ENCODE measurements at places on chromosomes 3 and 15.

- H3K4me1 ChIP-seq: peaks cover 7% of the 10 kb centered on the region
- H3K27me3 ChIP-seq: no peaks in the 10 kb centered on the region
Measured at GRCh38 chr15:68695061-68695595, 116.3 kb downstream of the CORO2B start.

DNA sequence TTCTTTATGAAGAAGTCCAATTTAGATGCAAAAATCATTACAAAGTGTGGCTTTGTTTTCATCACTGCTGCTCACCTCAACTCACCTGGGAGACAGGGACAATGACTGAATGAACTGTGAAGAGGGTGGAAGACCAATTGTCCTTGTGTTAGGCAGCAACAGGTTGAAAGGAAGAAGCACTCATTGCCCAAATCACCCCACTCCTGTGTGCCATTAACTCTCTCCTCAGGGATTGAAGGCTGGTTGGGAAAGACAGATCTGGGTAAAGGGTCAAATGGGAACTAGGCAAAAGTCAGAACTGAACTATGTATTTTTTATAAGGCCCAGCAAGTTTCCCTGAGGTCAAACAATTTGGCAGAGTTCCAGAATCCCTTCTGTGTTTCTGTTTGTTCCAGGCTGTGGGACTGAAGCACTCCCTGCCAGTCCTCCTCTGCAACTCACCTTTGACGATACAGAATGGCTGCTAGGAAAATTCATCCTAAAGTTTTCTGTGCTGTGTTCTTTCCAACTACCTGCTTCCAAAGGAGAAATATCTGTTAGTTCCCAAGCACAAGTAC, 68.6 kb upstream of the CCDC39 start:
- H3K27ac ChIP-seq: no peak overlapping the region
- DNase-seq: no peak
- H3K36me3 ChIP-seq: no peaks in the 10 kb centered on the region
- no peaks in the 10 kb centered on the region for H3K4me1 ChIP-seq
- H3K27me3 ChIP-seq: no peaks in the 10 kb centered on the region
- no peak overlapping the region for H3K4me3 ChIP-seq

DNA sequence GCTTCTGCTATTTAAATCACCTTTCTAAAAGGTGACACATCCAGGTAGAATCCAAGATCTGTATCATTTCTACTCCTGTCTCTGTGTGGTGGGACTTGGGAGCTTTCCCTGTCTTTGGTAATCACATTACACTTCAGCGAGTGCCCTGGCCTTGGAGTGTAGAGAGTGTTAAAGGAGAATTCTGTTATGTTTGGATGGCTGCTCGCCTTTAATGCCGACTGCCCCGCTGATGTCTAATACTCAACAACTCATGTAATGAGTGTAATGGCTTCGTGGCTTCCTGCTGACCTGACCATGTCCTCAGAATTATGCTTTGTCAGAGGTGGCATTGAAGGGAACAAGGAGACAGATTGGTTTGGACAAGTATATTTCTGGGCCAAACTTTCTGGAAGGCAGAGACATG, 66.3 kb upstream of the LRTM1 start:
- H3K4me1 ChIP-seq: no peaks in the 10 kb centered on the region
- no peaks in the 10 kb centered on the region for H3K36me3 ChIP-seq
- no peaks in the 10 kb centered on the region for H3K27me3 ChIP-seq
- DNase-seq: no peak
- H3K4me3 ChIP-seq: no peak overlapping the region

GRCh38 chr3:143184099-143184498, 64.5 kb downstream of the CHST2 start:
- no peak overlapping the region for H3K27ac ChIP-seq
- no peaks in the 10 kb centered on the region for H3K27me3 ChIP-seq
- H3K4me1 ChIP-seq: no peaks in the 10 kb centered on the region
- no peak overlapping the region for H3K4me3 ChIP-seq
- no peak for DNase-seq
- no peaks in the 10 kb centered on the region for H3K36me3 ChIP-seq

- H3K4me1 ChIP-seq: no peaks in the 10 kb centered on the region
- H3K27ac ChIP-seq: no peak overlapping the region
- no peaks in the 10 kb centered on the region for H3K27me3 ChIP-seq
- no peak overlapping the region for H3K4me3 ChIP-seq
- H3K36me3 ChIP-seq: no peaks in the 10 kb centered on the region
Measured at GRCh38 chr3:150793641-150794040, 30.7 kb upstream of the SIAH2 start.

Data from CD8-positive, alpha-beta memory T cell (primary cell).